NCI-H345 (cell line): ENCODE measurements at places on chromosomes 12 and 14.

- DNase-seq: no peak
These were observed 47.3 kb downstream of the PDE3A start for GRCh38 chr12:20415641-20416040.

DNA sequence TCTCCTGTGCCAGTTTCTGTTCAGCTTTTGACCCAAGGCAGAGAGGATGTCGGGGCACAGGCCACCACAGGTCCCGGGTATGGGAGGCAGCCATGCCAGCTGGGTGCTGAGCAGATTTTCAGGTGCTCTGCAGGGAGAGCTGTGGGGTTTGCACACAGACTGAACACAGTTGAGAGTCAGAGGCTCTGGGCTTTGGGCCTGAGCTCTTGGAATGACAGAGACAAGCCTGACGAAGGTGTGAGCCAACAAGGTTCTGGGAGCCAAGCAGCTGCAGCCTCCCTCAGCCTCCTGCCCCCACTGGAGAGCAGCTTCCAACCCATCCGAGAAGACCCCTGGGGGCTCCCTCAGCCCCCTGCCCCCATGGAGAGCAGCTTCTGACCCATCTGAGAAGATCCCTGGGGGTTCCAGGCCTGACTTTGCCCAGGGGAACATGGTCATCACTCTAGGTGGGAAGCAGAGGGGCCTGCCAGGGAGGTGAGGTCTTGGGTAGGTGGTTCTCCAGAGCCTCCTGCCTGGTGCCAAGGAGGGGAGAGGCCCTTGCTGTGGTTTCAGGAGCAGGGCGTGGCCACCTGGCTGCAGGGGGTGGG, 13.8 kb downstream of the FBRSL1 start:
- no peak for DNase-seq

DNA sequence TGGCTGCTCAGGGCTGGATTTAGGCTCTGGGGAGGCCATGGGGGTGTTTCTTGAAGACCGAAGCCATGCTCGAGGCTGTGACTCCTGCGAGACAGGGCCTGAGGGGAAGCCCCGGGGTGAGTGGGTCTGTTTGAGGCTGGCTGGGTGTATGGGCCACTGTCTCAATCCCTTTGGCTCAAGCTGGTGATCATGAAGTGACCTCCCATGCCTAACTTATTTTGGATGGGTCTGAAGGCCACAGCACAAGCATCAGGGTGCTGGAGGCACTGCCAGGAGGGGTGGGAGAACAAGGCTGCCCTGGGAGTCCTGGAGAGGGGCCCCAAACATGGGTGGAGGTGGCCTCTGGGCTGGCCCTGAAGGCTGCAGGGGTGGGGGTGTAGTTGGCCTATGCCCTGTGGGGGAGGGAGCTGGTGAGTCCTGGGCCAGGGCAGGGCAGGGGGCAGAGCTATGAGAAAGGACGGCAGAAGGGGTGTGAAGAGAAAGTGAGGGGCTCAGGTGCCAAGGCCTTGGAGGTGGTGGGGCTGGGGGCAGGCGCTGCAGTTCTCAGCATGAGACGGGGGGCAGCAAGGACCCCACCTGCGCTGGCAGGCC, 100.9 kb downstream of the KIF26A start:
- no peak for DNase-seq

GRCh38 chr12:7935590-7936581, at the start of gene SLC2A3:
TSS of gene SLC2A3 (minus strand) at chr12:7936187. CDS start at chr12:7936034, 153 bp downstream.
- no peak for DNase-seq

DNA sequence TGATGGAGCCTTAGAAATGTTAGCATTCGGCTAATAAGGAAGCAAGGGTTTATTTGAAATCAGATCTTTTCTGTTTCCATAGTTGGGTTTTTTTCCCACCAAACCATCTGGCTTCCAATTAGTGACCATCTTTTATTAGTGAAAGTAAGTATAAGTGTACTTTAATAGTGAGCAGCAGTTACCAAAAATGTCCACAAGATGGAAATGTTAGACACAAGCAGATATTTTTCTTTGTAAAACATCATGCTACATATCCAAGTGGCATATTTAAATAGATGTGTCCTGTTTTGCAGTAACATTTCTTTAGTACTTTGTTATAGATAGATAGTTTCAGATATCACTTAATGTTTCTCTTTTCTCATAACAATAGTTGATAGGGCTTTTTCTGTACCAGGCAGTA, 28.8 kb downstream of the YEATS4 start:
- DNase-seq: no peak
